Smooth muscle cell of the umbilical artery (primary cell): ENCODE measurements at places on chromosomes 3 and 15. TPM values are rescaled to one million over a fixed set of nuclear protein-coding genes. Genes with fewer than 3 reads are reported as not detected.

KNG1 gene
- total RNA-seq = not detected in 2 replicates

CPOX gene
- 37.4 and 48.8 TPM in 2 replicates for total RNA-seq

FBXW12 gene
- total RNA-seq = not detected in 2 replicates

TMEM40 gene
- not detected in 2 replicates for total RNA-seq

CX3CR1 gene
- total RNA-seq = not detected in 2 replicates

ATP13A5 gene
- total RNA-seq = not detected in 2 replicates

GATA2 gene
- 1.5 and 2.1 TPM in 2 replicates for total RNA-seq

TNIK gene
- total RNA-seq = 24.9 and 60.8 TPM in 2 replicates

INKA1 gene
- total RNA-seq = 3.4 and 3.9 TPM in 2 replicates

GAP43 gene
- 0.89 and 14.7 TPM in 2 replicates for total RNA-seq

UTS2B gene
- total RNA-seq = 0.30 and 0.60 TPM in 2 replicates

SLC12A1 gene
- total RNA-seq = not detected in 2 replicates

ITIH4 gene
- total RNA-seq = 1.2 and 1.3 TPM in 2 replicates

SMCO1 gene
- total RNA-seq = not detected in 2 replicates

SLC6A6 gene
- 12.8 and 16.0 TPM in 2 replicates for total RNA-seq

PP2D1 gene
- total RNA-seq = not detected in 2 replicates

GALNT15 gene
- 5.0 and 9.5 TPM in 2 replicates for total RNA-seq

IGSF11 gene
- total RNA-seq = 0.14 TPM in 1 of 2 replicates, not detected in the other

FHIT gene
- total RNA-seq = 1.2 and 1.4 TPM in 2 replicates

ZNF385D gene
- under 0.01 TPM in 1 of 2 replicates, not detected in the other for total RNA-seq

ILDR1 gene
- not detected in 2 replicates for total RNA-seq

RTP4 gene
- not detected in 2 replicates for total RNA-seq

FAM43A gene
- 35.3 and 47.0 TPM in 2 replicates for total RNA-seq

IFT80 gene
- total RNA-seq = 61.2 and 63.7 TPM in 2 replicates

DZIP1L gene
- total RNA-seq = 25.2 and 31.9 TPM in 2 replicates

TMCO5A gene
- not detected in 2 replicates for total RNA-seq

SLC28A1 gene
- not detected in 2 replicates for total RNA-seq

SECISBP2L gene
- 24.9 and 29.8 TPM in 2 replicates for total RNA-seq

TNFAIP8L3 gene
- 1.2 and 6.6 TPM in 2 replicates for total RNA-seq

RYR3 gene
- 0.42 TPM in 1 of 2 replicates, not detected in the other for total RNA-seq

KCNMB3 gene
- total RNA-seq = 1.3 and 1.5 TPM in 2 replicates

SRGAP3 gene
- total RNA-seq = 1.5 and 4.9 TPM in 2 replicates

CHL1 gene
- not detected in 2 replicates for total RNA-seq

MYRIP gene
- total RNA-seq = 0.05 TPM in 1 of 2 replicates, not detected in the other

MRPL3 gene
- 118 and 121 TPM in 2 replicates for total RNA-seq

SLC22A13 gene
- total RNA-seq = 1.5 and 1.6 TPM in 2 replicates

TGM5 gene
- not detected in 2 replicates for total RNA-seq
